Right renal pelvis (tissue), 4 donors: ENCODE measurements at places on chromosomes 11 and 22. TPM values are rescaled to one million over a fixed set of nuclear protein-coding genes. Genes with fewer than 3 reads are reported as not detected.

DNA sequence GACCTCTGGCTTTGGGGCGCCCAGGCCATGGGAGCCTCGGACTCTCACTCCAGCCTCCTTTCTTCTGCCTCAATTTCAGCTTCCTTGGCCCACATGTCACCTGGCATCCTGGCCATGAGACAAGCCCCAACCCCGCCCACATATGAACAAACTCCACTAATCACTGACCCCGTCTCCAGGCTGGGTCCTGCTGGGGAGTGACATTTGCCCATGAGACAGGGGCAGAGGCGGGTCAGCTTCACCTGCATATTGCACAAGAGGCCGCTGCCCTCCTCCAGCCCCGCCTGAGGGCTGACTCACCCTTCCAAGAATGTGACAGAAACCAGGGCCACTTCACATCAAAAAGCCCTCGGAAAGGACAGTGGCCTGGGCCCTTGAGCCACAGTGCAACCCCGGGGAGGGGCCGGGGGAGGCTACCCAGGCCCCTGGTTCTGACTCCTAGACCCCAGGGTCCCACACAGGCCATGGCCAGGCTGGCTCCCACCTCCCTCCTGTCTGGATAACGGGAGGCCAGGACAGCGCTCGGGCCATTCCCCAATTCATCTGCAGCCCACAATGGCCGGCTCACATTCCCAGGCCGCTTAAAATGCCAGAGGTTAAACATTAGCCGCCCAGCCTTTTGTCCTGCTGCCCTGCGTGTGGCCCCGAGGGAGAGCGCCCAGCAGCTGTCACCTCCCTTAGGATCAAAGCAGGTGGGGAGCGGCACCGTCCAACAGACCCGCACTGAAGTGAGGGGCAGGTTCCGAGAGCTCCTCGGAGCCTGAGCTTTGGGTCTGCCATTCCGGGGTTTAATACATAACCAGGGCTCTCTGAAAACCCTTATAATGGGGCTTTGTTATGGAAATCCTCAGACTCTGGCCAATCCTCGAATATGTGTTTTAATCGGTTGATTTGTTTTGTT is 42.3 kb downstream of the TRMU start:
- DNase-seq: no peak

DNA sequence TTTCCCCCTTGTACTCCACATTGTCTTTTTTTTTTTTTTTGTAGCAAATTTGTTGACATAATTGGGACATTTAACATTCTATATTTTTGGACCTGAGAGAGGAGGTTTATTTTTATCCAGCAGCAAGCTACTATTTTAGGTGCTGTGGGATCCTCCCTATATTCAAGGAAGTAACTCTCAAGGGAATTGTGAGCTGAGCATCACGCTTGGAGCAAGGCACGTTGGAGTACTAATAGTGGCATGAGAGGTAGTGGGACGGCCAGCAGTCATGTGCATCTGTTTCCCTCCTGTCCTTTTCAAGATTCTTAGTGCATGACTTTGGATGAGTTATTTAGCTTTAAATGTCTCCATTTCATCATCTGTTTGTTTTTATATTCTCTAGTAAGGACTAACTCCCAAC is 52.3 kb downstream of the EXT2 start:
- DNase-seq: no peak

DNA sequence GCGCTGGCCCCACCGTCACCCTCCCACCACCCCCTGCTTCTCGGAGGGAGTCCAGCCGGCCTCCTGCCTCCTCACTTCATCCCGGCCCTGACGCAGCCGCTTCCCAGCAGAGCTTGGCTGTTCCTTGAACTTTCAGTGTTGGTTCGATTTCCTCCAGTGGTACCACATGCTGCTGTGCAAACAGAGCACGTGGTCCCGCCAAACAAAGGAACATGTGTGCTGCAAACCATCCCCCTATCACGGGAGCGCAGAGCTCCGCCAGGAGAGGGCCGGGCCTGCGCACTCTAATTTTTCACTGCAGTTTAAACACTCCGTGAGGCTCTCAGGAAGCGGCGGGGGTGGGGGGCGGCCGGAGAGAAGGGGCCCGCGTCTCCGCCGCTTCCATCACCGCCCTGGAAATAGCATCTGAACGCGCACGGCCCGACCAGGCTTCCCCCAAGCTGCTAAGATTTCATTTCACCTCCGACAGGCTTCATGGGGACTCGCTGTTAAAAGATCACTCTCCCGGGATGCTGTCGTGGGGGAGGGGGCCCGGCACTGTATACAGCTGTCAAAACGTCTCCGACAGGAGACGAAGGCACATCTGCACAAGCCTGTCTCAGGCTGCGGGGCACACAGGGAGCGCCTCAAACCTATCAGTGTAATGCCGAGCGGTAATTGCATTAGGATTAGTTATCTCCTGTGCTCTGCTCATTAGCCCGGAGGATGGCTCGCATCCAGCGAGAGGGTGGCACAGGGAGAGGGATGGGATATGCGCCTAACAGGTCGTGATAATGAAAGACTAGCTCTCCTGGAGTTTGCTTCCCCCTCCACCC is 269.9 kb upstream of the SORL1-AS1 start:
- peak; percentile 69 for DNase-seq

- DNase-seq: no peak
These were observed 614 bp downstream of the NR1H3 start for GRCh38 chr11:47258317-47258902.

- DNase-seq: no peak
These were observed 14.0 kb downstream of the AP1B1 start for GRCh38 chr22:29374401-29374800.

GRCh38 chr11:47495011-47495855 is 46.3 kb upstream of the RAPSN start:
- DNase-seq: no peak

- no peak for DNase-seq
These were observed 11.2 kb downstream of the MCAM start for GRCh38 chr11:119305556-119306372.

- peak; percentile 26 for DNase-seq
These were observed 108.8 kb downstream of the GRIA4 start for GRCh38 chr11:105718641-105719040.

DNA sequence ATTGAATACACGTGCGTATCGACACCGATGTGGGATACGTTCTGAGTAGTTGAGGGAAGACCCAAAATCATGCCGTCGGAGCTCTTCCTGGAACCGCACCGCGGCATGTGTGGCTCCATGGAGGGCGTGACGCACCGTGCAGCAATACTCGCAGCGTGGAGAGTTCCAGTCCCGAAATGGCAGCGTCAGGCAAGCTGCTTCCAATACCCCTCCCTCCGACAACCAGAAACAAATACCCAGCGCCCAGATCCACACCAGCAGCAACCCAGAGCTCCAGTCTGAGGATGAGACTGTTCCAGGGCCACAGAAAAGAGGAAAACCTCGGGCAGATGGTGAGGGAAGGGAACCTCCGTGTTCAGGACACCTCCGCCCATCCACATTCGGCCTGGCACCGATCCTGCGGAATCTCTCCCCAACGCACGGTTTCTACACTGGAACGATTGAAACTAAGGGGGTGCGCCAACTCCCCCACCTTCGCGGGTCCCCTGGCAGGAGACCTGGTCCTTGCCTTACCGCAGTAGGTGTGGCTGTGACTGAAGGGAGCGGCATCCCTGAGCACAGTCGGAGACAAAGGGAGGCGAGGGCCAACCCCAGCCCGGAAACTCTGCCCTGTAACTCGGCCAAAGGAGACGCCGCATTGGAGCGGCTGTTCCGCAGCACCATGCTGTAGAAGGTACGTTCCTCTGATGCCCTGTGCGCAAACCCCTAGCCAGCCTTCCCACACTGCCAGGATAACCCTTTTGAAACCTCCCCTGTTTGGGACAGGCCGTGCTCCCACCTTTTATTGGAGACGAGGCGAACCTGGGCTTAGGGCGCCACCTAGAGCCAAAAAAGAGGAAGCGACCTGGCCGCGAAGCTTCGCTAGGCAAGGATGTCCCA is 28.2 kb downstream of the DBX1 start:
- DNase-seq: peak; percentile 53

GRCh38 chr11:65053827-65054508 is 4.4 kb downstream of the NAALADL1 start:
- DNase-seq: no peak

- peak; percentile 19 for DNase-seq
These were observed 84.6 kb upstream of the ANO3 start for GRCh38 chr11:26247340-26247739.

GRCh38 chr11:87358461-87358860 is 320.7 kb downstream of the TMEM135 start:
- no peak for DNase-seq

- DNase-seq: no peak
These were observed 2.9 kb downstream of the MICAL2 start for GRCh38 chr11:12113294-12113693.

DNA sequence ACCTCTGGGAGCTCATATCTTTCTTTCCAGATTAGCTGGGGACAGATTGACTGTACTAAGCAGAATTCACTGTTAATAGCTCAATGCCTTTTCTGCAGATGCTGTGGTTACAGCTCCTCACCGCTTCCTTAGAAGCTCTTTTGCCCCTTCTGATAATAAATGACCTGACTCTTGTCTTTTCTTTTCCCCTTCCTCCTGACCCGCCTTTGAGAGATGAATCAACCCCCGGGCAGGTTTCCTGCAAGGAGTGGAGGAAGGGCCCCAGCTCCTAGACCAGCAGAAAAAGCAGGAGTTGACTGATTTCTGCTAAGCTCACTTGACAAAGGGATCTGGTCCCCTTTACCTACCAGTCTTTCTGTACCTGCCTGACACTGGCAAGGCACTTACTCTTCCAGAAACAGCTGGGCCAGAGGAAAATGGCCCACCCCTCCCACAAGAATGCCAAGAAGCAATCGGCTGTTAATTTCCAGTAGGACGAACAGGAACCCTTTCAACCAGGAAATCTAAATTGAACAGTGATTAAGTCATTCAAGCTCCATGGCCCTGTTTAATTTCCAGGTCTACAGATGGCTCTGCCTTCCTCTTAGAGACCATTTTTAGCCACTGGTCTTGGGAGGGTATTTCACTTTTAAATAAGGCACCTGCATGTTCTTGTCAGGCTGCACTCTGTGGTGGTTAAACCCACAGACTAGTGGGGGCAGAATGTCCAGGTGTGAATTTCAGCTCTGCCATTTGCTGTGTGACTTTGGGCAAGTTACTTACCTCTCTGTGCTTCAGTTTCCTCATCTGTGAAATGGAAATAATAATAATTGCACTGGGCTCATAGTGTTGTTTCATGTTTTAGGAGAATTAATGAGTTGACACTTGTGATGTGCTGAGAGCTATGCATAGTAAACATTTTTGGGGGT is 67.5 kb downstream of the PRR5L start:
- no peak for DNase-seq

DNA sequence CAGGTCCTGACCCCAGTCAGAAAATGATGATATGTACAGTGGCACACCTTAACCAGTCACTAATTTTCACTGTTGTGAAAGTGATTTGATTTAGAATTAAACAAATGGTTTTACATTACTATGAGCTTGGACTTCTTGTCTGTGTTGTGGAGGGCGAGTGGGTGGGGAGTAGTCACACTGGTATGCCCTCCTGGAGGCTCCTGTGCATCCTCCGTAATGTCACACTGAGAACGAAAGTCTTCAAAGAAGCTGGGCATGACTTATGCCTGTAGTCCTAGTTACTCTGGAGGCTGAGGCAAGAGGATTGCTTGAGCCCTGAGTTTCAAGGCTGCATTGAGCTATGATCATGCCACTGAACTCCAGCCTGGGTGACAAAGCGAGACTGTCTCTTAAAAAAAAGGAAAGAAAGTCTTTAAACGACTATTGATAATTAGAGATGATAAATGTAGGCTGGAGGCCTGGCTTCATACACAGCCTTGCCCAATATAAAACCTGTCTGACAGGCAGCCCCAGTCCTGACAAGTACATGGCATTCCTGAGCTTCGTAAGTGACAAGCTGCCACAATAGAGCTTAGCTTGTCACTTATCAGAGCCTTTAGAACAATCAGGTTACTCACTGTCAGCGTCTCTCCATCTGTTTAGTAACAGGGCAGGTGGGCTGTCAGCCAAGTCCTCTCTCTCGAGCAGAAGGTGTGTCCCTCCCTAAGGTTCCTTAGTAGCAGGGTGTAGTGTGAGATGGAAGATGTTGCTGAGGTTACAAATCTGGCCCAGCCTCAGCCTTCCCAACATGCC is 5.0 kb upstream of the LIMK2 start:
- no peak for DNase-seq

DNA sequence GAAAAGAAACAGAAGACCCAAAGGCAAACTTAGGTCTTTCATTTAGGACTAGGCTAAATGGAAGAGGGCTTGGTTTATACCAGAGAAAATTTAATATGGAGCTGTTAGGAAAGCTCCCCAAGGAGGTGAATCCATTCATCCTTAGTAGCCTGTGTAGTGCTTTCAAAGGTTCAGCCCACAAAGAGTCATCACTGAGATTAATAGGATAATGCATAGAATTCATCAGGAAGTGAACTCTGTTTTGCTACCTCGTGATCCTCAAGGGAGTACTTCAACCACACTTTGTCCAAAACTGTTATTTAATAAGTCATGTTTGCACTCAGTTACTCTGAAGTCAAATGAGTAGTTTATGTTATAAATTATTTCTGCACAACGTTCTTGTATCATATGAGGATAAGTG is 43.3 kb upstream of the MMP7 start:
- no peak for DNase-seq

GRCh38 chr11:110897035-110897434 is 184.8 kb upstream of the ARHGAP20 start:
- DNase-seq: no peak

GRCh38 chr11:17217401-17217800 is 9.6 kb upstream of the PIK3C2A start:
- DNase-seq: no peak

GRCh38 chr11:28581286-28582242 is 473.4 kb downstream of the METTL15 start:
- no peak for DNase-seq

DNA sequence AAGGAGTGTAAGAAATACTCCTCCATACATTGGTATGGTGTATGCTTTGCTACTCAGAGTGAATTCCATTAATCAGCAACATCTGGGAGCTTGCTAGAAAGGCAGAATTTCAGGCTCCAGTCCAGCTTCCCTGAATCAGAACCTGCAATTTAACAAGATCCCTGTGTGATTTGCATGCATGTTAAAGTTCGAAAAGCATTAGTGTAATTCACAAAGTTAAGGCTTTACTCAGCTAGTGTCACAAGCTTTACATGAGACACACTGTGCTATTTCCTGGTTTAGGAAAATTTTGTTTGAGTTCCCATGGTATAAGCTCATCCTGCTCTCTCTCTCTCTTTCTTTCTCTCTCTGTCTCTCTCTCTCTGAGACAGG is 37.0 kb upstream of the HEPHL1 start:
- DNase-seq: peak; percentile 27

FGF3 gene
- polyA plus RNA-seq: not detected

MPEG1 gene
- polyA plus RNA-seq: 6.9 TPM

MIAT gene
- polyA plus RNA-seq: 0.46 TPM

TNNT3 gene
- polyA plus RNA-seq: 5.9 TPM

CYTH4 gene
- 2.9 TPM for polyA plus RNA-seq

TUB gene
- 23.1 TPM for polyA plus RNA-seq

TRIM21 gene
- 23.2 TPM for polyA plus RNA-seq

OR10D3 gene
- polyA plus RNA-seq: not detected

OR8D4 gene
- polyA plus RNA-seq: not detected
